ENCODE measurements at places on chromosomes 7 and 10.

GRCh38 chr7:99631295-99632109 lies 14.8 kb downstream of the ZSCAN25 start:
- DNase-seq, result peak; percentile 72

DNA sequence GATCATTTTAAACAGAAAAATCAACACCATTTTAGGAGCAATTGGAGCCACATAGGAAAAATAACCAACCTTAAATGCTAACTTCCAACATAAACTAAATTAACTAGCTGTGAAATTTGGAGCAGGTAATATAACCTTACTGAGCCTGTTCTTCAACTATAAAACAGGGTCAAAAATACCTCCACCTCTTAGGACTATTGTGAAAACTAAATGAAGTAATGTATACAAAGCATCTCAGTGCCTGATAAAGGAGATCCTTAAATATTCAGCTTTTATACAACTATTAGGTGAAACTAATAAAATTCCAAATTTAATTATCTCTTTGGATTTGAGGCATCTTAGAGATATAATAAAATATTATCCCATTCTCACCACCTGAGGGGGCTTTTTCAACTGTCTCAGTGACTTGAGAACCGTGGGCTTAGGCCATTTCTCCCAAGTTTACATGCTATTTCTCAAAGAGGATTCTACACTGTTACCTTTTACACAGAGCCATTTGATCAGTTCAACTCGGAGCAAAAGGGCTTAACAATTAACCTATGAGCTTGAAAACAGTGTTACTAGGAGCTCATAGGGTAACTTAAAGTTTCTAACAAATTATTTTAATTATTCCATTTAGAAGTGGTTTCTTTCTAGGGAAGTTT lies 165.0 kb upstream of the ASAH2 start:
- DNase-seq, result no peak

DNA sequence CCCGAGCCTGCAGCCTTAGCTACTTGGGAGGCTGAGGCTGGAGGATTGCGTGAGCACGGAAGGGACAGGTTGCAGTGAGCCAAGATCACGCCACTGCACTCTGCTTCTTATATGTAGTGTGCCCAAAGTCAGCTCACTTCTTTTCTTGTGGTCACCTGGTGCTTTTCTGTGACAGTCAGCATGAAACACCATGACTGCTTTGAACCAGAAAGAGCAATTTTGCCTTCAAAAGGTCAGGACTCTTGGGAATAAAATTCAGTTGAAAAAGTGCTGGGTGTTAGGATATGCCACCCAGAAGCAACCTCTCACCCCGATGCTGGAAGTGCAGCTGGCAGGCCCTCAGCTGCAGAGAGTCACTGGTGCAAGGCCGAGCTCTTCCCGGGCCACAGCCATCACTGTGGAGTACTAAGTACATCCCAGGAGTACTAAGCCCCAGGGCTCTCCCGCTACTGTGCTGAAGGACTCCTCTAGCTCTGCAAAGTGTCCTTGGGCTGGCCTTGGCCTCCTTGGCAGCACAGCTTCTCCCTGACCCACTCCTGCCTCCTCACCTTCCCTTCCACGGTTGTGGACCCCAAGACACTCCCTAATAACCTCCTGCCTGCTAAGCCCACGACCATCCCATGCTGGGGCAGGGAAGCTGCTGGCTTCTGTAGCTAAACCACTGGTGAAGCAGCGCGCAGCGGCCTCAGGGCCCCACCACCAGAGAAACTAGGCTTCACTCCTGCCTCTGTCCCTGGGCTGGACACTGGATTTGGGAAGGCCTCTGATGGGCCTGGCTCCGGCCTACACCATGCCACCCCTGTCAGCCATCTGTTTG lies 17.6 kb upstream of the GDI2 start:
- DNase-seq, result no peak

DNA sequence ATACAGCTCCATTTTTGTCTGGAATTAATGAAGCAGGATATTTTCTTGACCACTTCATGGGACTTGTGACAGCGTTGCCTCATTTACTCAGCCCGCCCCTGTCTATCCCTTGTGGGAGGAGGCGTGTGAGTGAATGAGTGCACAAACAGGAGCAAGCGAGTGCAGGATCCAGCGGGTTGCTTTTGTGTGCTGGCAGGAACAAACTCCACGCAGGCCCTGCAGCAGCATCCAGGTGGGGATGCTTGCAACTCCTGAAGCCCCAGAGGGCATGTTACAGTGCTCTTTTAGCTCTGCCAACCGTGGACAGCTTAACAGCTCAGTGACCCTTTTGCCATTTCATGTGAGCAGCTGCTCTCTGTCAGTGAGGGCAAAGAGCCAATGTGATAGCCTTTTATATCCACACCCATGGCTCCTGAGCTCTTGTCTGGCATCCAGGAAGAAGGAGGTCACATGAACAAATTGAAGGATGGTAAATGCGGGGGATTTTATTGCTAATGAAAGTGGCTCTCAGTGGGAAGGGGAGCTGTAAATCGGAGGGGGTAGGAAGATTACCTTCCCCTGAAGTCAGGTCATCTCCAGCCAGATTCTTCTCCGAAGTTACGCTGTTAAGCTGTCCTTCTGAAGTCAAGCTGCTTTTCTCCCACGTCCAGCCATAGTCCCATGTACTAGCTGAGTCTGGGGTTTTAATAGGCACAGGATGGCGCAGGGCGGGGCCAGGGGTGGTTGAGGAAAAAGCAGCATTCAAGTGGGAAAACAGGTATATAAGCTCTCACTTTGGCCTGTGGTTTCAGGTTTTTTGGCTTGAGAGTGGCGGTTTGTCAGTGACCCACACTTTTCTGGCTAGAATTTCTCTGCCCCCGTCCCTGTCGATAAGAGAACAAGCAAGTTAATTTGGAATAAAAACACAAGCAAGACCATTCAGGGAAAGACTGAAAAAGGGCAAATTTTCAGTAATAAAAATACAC lies 714.7 kb upstream of the MBL2 start:
- no peak for DNase-seq

GRCh38 chr7:106895246-106895864 lies 30.3 kb downstream of the PIK3CG start:
- no peak for DNase-seq

DNA sequence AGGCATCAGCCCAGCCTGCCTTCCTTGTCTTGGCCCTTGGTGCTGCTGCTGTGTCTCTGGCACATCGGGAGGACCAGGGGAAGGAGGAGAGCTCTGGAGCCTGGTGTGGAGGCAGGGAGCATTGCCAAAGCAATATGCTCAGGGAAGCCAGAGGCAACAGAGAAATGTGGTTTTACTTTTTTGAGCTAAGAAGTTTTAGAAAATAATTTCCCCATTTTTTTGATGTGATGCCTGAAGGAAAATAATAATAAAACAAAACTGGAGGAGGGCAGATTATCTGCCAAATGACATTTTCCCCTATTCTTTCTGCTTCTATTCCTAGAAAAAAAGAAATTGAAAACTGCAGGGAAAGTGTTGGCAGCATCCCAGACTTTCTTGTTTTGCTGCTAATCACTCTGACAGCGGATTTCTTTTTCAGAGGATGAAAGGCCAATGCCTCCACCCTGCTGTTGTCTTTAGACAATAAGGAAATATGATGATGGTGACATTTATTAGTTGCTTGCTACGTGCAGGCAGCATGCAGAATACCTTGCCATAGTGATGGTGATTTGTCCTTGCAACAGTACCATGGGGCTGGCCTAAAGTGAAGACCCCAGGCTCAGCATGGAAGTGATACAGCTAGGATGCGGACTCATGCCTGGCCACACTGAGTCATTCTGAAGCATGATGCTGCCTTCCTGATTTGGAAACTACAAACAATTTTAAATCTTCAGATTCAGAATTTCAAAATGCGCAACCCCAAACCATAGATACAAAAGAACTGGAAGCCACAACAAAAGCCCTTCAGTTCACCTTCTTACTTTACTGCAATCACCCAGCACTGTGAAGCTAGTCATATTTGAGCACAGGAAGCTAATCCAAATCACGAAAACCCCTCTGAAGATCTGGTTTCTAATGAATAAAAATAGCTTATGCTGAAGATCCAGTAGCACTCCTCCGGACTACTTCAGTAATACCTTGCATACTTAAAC lies 260.2 kb upstream of the TMEM72 start:
- no peak for DNase-seq

- DNase-seq, result no peak
These were observed 41.5 kb downstream of the CDK6 start for GRCh38 chr7:92794831-92795230.

- no peak for DNase-seq
These were observed 143.3 kb upstream of the PPP2R2D start for GRCh38 chr10:131757285-131758058.

DNA sequence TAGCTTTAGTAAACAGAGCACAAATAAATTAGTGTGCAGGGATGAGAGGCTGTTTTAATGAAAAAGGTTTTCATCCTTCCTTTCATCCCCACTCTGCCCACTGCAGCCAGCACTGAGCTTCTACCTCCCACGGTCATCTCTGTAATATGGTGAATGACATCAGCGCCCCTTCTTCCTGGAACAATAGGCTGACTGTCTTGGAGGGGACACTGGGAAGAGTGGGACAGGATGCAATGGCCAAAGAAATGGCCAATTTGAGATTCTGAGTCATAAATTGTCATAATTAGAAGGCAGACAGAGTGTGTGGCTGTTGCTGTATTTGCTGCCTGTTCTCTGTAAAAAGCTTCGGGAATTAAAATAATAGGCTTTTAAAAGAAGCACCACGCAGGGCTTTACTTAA lies 126.7 kb upstream of the CALN1 start:
- DNase-seq, result peak; percentile 87

GRCh38 chr7:7439564-7439963 lies 96.1 kb downstream of the COL28A1 start:
- DNase-seq, result no peak

GRCh38 chr7:157022681-157023588 lies 12.5 kb upstream of the MNX1 start:
- no peak for DNase-seq

- no peak for DNase-seq
These were observed 274.1 kb downstream of the PRPF18 start for GRCh38 chr10:13860886-13861285.

GRCh38 chr10:9634466-9634865 lies 1383.2 kb upstream of the CELF2 start:
- no peak for DNase-seq

Data from NCI-H2227 treated with DMSO at 0.1 percent for 48 hours (cell line).